ENCODE measurements at places on chromosomes 16 and 17.

GRCh38 chr16:17166095-17166494, 304.7 kb downstream of the XYLT1 start:
- no peak for DNase-seq

DNA sequence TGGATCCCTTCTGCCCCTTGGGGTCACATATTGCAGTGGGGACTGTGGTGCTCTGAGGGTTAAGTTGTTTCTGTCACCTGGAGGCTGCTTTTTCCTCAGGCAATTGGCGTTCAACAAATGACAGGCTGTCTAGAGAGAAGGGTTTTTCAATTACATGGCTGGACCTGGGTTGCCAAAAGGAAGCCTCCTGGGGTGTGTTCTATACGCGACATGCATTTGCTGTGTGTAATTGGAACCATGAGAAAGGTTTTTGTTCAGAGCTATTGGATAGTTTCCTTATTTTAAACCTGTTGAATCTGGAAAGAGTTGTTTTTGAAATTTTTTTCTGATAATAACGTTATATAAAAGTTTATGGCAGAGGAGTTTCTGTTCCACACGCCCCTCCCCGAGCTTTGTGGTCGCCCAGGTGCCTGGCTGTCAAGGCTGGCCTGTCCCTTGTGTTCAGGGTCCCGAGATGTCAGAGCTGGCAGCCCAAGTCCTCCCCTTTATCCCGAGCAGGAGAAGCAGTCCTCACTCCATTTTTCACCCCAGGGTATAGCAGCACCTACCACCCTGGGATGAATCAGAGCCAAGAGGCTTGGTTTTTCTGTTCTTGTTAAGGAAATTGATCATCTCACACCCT, 26.1 kb upstream of the ZNF750 start:
- no peak for DNase-seq

DNA sequence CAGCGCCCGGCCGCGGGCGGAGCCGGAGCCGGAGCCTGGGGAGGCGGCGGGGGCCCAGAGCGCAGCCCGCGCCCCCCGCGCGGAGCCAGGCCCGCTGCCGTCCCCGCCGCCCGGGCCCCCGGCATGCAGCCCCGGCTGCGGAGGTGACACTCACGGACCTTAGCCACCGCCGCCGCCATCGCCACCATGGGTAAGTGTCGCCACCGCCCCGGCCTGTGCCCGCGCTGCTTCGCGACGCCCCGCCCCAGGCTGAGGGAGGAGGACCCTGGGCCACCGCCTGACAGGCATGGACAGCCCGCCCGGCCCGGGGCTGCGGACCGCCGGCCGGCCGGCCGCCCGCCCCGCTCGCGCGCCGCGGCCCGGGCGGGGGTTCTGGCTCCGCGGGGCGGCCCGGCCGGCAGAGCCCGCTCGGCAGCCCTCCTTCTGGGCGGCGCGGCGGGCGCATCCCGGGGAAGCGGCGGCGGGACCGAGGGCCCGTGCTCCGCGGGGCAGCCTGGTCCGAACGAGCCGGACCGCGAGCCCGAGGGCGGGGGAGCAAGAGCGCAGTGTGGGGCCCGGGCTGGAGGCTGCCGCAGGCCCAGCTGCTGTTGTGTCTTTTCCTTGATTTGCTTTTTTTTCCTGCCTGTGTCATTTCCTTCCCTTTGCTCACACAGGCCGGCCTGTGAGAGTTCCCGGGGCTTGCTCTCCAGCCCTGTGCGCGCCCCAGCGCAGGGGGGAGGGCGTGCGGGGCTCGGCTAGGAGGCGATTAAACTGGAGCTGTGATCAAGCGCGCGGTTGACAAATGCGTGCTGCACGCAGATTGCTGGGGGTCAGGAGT, 565 bp downstream of the MAP3K3 start:
- peak; percentile 46 for DNase-seq

DNA sequence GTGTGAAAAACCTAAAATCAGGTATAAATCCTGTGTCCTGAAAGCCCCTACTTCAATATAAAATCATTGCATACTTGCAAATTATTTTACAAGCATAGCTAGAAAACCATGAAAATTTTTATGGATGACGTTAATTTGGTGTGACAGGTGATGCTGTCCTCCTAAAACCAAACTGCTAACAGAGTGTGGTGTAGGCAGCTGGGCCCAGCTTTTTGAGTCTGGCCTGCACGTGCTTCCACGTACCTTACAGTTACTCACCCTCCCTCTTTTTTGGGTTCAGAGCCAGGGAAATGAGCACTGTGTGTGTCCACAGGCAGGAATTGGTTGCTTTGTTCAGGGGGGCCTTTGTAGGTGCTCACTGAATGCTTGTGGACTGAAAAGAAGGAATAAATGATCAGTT, 36.4 kb downstream of the CLEC16A start:
- DNase-seq = no peak

DNA sequence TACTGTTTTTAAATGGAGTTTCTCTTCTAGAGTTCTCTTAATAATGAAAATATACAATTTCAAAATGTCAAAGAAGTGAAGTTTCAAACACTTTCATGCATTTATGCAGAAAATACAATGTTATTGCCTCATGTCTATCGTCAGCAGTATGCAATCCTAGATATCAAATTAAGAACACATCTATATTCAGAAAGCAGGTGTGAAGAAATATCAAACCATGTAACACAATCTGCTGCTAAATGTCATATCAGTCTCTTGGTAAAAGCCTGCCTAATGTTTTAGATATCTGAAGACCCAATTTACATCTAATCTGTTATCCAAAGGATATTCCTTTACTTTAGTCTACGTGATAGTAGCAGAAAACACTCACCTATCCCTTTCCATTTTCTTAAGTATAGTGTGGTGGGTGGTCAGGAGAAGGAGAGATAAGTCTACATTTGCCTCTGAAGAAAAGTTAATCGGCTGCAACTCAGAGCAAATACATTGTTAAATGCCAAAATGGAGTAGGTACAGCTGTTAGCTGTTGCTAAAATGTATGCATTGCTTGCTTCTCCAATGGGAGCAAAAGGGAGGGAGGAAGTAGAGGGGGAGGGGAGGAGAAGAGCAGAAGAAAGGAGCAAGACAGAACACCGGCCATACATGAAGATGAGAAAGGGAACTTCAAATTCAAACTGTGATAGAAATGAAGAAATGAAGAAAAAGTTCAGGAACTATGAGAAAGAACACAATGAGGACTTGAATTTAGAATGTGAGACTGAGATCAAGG, 64.9 kb downstream of the ITFG1 start:
- DNase-seq = no peak

DNA sequence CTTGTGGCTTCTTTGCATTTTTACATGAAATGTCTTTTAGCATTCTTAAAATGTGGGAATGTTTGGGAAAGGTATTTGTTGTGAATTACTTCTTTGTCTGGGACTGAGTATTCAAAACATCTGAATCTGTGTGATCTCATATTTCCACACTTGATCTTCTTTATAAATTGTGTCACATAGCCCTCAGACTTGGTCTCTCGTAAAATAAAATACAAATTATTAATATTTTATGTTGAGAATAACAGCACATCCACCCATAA, 81.9 kb downstream of the TUBD1 start:
- DNase-seq = no peak

GRCh38 chr16:12288537-12289174, 312.1 kb downstream of the SNX29 start:
- DNase-seq = no peak

- no peak for DNase-seq
Observed at GRCh38 chr17:69367298-69367697, 40.4 kb upstream of the ABCA5 start.

- DNase-seq = no peak
Observed at GRCh38 chr17:58268774-58269556, 11.8 kb downstream of the MPO start.

- no peak for DNase-seq
Observed at GRCh38 chr16:81652798-81653505, 126.1 kb upstream of the PLCG2 start.

DNA sequence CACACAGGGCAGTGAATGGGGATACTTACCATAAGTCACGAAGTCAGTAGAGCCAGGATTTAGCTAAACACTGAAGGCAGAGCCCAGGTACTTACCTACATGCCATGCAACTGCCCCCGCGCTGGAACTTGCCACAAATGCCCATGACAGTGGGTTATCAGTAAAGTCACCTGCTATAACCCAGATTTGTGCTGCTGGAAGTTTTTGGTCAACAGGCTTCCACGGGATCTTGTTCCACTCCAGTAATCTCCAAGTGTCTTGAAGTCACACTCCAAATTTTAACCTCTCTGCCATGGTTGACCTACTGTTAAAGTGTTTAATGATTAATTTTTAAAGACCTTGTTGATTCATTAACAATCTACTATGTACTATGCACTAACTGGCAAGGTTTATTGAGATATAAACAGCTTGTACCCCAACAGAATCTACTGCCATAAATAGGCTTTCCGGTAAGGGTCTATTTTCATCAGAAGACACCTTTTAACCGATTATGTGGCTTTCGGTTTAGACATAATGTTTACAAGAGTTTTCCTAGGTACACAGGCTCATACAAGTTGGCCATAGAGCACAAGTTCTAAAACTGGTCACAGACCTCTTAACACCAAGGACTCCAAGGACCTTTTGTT, 6.3 kb upstream of the SLC5A11 start:
- no peak for DNase-seq

DNA sequence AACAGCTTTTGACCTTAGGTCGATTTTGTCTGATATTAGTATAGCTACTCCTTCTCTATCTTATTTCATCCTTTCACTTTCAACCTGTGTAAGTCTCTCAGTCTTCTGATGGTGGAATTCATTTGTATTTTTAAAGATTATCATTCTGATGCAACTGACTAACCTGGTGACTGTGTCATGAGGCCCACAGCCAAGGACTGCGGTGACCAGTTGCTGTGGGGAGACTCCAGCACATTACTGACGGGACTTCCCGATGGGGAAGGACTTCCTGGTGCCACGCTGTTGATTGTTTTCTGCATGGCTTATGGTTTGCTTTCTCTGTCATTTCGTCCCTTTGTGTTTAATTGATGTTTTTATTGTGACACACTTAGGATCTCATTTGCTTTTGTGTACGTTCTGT, 34.2 kb downstream of the RMI2 start:
- peak; percentile 15 for DNase-seq

- DNase-seq = no peak
Observed at GRCh38 chr17:59149841-59150511, 5.0 kb downstream of the SKA2 start.

GRCh38 chr17:51643702-51644490, 383.6 kb downstream of the UTP18 start:
- DNase-seq = no peak

DNA sequence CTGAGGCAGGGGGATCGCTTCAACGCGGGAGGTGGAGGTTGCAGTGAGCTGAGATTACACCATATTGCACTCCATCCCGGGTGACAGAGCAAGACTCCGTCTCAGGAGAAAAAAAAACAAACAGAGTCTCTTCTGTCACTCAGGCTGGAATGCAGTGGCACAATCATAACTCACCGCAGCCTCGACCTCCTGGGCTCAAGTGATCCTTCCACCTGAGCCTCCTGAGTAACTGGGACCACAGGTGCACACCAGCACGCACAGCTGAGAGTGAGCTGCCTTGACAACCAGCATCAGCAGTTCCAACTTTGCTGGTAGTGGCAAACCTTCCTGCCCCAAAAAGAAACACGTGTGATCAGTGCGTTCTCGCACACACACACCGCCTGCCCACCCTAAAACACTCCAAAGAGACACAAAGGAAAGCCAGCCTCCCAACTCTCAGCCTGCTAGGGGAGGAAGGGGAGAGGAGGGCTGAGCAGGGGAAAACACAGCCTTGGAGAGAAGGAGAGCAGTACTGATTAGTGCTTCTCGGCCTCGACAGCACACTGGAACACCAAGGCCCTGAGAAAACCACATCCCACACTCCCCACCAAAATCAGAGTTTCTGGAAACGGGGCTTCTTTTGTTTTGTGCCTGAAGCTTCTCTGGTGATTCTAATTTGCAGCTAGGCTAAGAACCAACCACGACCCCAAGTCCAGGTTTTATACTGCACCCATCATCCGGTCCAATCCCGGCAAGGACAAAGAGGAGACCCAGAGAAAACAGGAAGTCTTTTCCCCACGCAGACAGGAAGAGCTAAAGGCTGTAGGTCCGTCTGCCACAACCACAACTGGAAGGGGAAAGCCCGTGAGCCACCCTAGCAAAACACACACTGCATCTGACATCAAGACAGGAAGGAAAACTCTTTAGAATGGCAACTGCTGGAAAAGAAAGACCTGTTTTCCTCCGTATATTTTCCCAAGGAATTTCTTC, 28.8 kb downstream of the ZCCHC14 start:
- peak; percentile 34 for DNase-seq

DNA sequence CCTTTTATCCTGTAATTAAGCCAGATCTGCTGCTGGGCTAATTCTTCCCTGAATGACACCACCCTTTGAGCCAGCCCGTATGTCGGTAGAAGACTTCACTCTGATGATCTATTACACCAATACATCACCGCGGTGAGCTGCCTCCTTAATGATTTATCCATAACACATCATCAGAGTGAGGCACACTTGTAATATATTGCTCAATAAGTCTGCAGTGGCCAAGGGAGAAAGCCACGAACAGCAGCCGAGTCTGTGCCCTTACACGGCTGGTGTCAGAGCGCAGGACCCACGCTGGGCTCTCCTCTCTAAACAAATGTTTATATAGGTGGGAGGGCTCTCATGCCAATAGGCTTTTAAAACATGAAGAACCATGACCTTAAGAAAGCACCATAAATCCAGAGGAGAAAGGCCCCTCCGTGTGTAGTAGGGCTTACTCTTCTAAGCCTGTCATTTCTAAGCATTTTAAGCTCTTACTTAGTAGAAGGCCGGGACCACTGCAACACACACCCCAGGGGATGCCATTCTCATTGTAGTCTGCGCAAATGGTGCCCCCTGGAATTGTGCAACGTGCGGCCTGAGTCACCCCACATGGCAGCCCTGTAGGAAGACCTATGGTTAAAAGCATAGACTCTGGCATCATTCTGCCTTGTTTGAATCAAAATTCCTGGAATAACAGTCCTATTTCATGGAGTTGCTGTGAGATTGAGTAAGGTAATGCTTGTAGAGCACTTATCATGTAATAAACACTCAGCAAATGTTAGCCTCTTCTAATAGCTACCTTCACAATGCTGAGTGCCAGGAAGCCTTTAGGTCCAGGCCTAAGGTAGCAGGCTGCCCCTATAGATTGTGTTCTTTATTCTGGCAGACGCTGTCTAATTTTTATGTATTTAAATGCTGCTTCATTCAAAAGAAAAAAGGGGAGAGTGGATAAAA, 26.1 kb downstream of the MRPS23 start:
- DNase-seq = no peak

GRCh38 chr17:66300956-66301355, 1.5 kb upstream of the PRKCA start:
- no peak for DNase-seq

DNA sequence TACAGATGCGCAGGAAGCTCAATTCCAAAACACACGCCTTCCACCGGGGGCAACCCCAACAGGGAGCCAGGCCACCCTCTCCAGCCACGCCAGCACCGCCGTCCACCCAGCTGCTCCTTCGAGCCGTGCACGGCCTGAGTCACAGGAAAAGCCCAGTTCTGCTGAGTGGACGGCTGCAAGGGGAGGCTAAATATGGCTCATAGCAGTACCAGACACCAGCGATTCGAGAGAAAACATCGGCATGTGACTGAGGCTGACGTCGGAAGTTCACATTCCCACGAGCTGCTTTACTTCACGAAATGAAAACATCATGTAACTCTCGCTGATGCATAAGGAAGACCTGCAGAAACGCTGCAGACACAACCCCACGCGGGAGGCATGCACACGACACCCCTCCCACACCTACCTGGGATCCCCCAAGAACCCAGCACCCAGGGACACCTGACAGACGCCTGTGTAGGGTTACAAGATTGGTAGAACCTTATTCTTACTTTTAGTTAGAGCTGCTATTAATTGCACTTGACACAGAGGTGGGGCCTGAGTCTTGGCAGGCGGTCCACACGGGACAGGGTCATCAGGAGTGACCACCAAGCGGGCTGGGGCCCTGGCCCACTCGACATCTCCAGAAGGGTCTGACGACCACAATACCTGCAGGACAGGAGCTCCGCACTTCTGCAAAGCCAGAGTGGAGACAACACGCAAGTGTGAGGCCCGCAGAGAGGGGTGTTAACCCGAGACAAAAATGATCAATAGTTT, 116.8 kb downstream of the ANKRD11 start:
- no peak for DNase-seq

All from CD4-positive, alpha-beta T cell treated with Interleukin-6 at 100 ng/mL for 8 hours (primary cell).